Cardiac septum (tissue), 1 donor: ENCODE measurements at places on chromosomes 16 and 17.

- DNase-seq: no peak
These were observed 106.2 kb downstream of the PHKB start for GRCh38 chr16:47567321-47567720.

DNA sequence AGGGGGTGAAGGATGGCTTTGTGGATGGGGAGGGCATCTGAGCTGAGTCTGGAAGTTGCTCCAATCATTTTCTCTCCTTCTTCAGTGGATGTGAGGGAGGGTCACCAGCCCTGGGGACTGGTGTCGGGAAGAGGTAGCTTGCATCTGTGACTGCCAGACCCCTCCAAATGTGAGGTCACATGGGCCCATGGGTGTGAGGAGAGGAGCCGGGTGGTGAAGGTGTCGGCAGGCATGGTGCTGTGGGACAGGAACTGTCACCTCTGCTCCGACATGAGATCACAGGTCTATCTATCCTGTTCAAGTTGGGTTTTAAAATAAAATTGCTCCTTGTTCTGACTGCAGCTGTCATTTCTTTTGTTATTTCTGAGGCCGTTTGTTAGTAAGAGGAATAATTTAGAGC, 351.1 kb downstream of the CPPED1 start:
- DNase-seq: no peak

GRCh38 chr16:65617421-65617820, 495.6 kb upstream of the CDH11 start:
- no peak for DNase-seq

- DNase-seq: no peak
These were observed 488.1 kb downstream of the XYLT1 start for GRCh38 chr16:16982614-16983013.

GRCh38 chr16:65200156-65200773, 78.4 kb upstream of the CDH11 start:
- DNase-seq: no peak

- no peak for DNase-seq
These were observed 18.1 kb upstream of the ARL2BP start for GRCh38 chr16:57226701-57227621.

DNA sequence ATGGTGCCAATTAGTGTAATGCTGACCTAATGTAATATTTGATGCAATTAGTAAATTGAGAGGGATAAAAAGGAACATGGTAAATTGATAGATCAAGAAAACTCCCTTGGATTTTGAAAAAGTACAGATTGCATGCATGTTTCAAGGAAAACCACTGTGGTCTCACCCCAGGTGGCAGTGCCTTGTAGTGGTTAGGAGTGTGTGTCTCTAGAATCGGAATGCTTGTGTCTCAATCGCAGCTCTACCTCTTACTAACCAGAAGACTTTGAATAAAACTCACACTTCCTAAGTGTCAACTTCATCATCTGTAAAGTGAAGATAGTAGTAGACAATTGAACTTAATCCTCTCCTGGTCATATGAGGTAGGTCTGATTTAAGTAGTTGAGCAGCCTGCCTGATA, 128.9 kb upstream of the GOT2 start:
- no peak for DNase-seq
